ENCODE measurements at places on chromosomes 5 and 9.

DNA sequence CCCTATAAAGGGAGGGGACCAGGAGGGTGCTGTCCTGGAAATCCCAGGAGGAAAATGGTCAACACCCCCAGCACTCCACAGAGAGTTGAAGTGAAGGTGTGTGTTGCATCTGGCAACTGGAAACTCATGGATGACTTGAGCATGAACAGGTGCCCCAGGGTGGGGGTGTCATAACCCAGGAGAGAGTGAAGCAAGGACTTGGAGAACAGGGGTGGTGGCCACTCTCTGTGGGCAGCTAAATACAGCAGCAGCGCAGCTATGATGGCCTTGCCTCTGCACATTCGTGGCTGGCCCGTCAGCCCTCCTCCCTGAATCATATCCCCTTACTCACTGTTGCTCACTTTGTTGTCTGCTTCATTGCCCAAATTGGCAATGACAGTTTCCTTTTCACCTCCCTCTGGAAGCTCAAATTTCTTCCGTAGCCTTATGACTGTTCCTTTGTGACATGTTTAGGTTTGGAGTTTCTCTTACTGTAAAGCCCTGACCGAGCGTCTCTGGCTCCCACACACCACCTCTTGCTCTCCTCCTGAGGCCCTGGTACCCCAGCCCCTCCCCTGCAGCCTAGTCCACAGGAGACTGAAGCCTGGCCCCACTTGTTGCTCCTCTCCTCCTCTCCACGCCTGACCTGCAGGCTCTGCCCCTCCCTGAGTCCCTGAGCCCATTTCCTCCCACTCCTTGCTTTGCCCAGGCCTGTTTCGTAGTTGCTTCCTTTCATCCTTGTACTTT lies 185.8 kb downstream of the CD180 start:
- no peak for DNase-seq

GRCh38 chr5:162514116-162514515 lies 446.5 kb downstream of the GABRG2 start:
- DNase-seq, result no peak

- DNase-seq, result no peak
Measured at GRCh38 chr5:3789519-3790193, 194.0 kb downstream of the IRX1 start.

DNA sequence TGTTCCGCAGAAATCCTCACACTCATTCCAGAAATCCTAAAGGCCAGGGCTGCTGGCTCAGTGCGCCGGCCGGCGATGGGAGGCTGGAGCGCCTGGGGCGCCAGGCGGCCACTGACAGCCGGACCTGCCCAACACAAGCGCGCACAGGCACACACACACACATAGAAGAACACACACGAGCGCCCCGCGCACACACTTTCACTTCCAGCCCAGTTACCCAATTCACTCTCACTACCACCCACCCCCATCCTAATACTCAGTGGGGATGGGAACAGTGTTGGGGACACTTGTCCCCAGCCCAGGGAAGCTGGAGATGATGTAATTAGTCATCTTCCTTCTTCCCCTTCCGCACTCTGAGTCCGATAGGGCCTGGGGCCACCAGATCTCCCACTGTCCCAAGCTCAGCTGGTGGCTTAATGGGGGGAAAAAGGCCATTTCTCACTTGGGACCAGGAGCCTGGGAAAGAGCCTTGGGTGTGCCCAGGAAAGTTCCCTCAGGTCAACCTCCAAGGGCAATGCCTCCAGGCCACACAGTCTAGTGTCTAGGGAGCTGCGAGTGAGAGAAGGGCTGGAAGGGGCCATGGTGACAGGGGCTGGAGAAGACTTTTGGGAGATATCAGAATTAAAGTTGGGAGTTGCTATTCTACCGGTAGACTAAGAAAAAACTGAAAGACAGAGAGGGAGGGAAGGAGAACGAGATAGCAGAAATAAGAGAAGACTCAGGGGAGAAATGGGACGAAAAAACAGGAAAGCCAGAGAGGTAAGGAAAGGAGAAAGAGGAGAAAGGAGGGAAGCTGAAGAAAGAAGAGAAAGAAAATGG lies 1.7 kb downstream of the EBF1 start:
- DNase-seq, result peak; percentile 51

DNA sequence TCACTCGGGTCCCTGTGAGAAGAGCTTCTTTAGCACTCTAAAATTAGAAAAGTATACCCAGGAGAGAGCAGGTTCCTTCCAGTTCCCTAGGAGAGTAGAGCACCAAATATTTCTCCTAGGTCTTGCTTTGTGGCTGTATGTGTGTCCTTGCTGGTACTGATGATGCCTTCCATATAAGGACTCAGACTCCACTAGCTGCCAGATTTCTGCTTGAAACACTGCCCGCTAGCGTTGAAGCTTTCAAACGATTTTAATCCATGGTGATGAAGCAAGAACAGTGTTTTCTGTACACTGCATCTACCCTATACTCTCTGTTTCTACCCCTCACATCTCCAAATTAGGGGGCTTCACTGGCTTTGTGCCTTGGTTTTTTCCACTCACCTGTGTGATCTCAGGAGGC lies 2.4 kb upstream of the SMC2 start:
- DNase-seq, result peak; percentile 85

DNA sequence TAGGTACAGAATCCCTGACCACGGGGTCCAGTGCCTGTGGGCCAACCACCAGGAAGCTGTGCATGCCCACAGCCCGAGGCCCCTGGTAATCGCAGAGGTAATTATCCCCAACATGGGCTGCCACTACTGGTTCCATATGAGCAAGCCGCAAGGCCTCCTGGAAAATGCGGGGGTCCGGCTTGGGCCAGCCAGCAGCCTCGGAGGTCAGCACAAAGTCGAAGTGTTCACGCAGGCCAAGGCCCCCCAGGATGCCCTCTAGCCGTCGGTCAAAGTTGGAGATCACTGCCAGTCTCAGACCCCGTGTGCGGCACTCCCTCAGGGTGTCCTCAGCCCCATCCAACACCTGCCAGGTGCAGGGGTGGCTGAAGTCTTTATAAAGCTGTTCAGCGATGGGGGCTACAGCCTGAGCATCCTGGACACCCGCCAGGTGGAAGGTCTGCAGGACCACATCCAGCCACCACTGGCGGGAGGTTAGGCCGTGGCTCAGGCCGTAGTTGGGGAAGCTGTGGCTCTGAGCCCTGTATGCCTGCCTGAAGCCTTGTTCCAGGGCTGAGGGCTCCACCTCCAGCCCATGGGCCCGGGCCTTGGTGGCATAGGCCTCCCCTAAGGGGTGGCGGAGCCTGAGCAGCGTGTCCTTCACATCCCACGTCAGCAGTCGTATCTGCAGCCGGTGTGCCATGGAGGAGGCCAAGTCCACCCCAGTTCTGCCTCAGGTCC lies 3.0 kb downstream of the HDHD3 start:
- no peak for DNase-seq

DNA sequence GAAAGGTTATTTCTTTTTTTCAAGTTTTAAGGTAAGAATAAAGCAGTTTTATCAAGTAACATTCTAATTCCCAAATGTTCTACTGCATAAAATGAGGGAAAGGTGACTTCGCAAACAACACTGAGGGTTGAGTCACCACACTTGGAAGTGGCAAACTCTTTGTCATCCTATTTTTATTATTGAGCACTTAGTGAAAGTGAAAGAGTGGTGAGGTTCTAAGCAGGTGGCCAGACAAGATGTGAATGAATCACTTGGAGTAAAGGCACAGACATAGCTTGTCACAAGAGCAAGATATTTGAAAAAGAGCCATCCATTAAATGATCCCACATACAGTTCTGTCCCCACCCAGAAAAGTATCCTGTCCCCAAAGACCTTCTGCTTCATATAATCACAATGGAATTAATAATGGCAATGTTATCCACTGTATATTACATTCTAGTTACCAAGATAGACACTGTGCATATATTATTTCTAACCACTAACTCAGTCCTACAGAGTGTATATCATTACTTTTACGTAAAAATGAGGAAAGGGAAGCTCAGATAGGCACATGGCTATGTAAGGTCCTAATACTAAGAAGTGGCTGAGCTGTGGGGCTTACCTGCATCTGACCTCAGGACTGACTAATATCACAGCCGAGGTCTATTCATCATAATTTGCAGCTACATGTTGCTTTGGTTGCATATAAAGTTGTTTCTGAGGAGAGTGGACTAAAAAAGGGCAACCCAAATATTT lies 730.4 kb upstream of the MEF2C start:
- no peak for DNase-seq
